ENCODE measurements at places on chromosomes 12 and 14.

DNA sequence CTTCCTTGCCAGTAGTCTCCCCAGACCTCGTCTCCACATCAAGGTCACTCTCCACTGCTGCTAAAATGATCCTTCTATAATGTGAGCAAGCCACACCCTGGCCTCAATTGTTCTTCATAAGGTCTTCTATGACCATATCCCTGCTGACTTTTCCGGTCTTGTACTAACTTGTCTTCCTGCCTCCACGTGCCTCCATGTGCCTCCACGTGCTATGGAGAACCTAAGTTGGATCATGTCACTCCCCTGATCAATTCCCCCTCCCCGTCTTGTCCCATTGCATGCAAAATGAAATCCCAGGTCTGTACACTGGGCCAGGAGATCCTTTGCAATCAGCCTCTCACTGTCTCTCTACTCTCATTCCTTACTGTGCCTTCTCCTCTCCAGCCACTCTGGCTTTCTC, 110.6 kb downstream of the TTC8 start:
- DNase-seq, result no peak

GRCh38 chr12:123929946-123930583, 42.6 kb downstream of the CCDC92 start:
- DNase-seq, result no peak

DNA sequence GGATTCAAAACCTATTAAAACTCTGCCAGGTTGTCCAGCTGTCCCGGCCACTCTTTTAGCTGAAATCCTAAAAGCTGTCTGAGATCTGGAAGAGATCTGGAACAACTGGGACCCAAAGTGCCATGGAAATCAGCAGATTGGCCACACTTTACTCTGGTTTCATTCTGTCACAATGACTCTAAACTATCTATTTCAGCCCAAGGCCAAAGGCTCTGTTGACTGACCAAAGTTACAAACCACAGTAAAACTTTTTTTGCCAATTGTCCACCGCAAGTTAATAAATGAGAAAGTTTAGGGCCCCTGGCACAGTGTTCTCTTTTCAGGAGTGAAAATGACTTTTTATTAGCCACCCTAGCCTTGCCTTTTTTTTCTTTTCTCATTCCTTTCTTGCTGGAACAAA, 113.4 kb upstream of the CPM start:
- no peak for DNase-seq

- DNase-seq, result peak; percentile 78
Observed at GRCh38 chr12:112170376-112170775, 45.0 kb downstream of the TRAFD1 start.

GRCh38 chr12:42261708-42262107, 23.7 kb upstream of the YAF2 start:
- no peak for DNase-seq

GRCh38 chr12:30877105-30877875, 49.3 kb upstream of the TSPAN11 start:
- DNase-seq, result no peak

DNA sequence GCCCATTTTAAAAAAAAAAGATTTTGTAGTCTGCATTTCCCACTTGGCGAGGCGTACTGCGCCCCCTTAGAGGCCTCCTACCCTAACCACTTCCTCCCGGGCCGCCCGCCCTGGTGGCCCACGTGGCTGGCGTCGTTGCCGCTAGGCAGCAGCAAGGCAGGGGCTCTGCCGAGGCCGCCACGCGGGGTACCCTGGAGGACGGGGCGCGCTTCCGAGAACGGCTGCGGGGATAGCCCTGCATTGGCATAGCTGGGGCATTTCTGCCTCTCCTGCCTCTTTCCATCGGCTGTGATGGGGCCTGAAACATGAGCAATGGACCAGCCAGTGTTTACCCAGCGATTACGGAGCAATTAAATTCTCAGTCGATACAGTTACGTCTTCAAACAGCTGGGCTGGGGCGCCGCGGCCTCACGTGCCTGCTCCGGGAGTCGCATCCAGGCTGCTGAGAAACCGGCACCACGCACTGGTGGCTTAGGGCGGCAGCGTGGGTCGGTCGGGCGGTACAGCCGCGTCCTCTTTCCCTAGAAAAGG, 38.0 kb downstream of the IQSEC3 start:
- DNase-seq, result no peak

DNA sequence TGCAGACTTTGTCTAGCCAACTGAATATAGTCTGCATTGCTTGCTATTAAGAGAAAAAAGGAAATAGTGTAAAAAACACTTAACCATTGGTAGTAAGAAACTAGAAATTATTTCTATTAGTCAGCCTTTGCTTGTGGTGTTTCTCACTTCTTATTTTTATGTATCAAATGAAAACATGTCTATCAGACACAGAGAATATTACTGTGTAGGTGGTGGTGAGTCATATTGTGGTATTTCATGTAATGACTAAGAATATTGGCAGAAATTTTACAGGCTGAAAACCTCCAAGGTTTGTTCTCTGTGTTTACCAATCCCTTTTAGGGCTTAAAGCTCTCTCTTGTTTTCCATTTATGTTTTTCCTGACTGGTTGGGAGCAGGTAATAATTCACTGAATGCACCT, 87.2 kb downstream of the DAAM1 start:
- DNase-seq, result peak; percentile 19

DNA sequence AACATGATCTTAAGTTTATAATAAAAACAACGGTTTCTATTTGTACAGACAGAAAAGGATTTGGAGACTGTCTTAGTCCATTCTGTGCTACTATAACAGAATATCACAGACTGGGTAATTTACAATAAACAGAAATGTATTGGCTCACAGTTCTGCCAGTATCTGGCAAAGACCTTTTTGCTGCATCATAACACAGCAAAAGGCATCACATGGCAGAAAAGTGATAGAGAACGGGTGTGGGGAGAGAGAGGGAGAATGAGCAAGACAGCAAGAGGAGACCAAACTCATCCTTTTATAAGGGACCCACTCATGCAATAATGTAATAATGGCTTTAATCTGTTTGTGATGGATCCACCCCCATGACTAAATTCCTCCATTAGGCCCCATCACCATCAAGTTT, 17.0 kb upstream of the NUDT4 start:
- DNase-seq, result no peak

GRCh38 chr14:104940526-104941150, 16.0 kb downstream of the PLD4 start:
- DNase-seq, result no peak

- DNase-seq, result no peak
Observed at GRCh38 chr14:31320922-31321766, 99.2 kb downstream of the HEATR5A start.

DNA sequence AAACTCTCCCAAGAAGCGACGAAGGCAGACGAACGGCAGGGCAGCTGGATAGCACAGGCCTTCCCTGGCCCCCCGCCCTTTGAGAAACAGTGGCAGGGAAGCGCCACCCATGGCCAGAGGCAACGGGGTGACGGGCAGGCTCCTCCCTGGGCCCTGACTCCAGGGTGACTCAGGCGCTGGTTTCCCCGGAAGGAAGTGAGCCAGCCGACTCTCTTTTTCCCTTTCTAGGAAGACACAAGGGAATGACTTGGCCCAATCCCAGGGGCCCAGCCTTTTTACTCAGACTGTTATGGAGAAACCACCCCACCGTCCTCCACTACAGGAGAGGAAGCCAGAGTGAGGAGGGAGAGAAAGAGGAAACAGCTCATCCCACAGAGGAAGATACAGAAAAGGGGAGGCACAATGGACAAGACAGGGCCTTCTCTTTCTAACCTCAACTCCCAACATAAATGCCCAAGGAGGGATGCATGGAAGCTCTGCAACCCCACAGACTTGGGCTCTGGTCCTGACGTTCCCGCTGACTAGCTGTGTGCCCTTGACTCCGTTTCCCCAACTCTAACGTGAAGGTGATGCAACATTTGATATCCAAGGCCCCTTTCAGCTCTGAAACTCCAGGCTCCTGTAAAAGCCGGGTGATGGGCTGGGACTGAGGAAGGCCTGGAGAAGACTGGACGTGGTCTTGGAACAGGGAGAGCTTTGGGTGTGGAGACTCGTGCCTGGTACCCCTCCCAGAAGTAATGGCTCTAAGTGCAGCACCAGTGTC, 27.9 kb downstream of the ACTN1 start:
- peak; percentile 79 for DNase-seq

Measured in hepatic stellate cell (primary cell).